ENCODE measurements at places on chromosomes 13 and 19.

GRCh38 chr13:54387625-54388024 is 1359.0 kb downstream of the OLFM4 start:
- no peak for DNase-seq

- peak; percentile 51 for DNase-seq
These were observed 810 bp upstream of the NFKBID start for GRCh38 chr19:35901055-35901644.

- no peak for DNase-seq
These were observed 13.1 kb upstream of the MTIF3 start for GRCh38 chr13:27463500-27463899.

- no peak for DNase-seq
These were observed 120.2 kb downstream of the UBL3 start for GRCh38 chr13:29730253-29730652.

DNA sequence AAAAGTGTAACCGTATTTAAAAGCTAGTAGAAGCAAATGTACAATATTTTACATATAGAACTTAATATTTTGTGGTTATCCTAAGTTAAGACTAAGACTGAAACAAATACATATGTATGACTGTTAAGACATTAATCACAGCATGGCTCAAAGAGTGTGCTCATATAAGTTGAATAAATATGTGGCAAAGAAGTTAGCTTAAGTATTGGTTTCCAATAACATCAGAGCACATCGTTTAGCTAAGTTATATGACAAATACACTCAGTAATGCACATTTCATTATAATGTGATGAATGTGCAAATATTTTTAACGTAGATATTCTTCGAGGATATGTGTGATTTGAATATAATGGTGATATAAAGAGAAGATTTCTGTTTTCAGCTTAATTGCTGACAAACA is 253.8 kb downstream of the SLITRK5 start:
- DNase-seq: no peak

GRCh38 chr19:16890461-16891184 is 1.8 kb downstream of the F2RL3 start:
- no peak for DNase-seq

DNA sequence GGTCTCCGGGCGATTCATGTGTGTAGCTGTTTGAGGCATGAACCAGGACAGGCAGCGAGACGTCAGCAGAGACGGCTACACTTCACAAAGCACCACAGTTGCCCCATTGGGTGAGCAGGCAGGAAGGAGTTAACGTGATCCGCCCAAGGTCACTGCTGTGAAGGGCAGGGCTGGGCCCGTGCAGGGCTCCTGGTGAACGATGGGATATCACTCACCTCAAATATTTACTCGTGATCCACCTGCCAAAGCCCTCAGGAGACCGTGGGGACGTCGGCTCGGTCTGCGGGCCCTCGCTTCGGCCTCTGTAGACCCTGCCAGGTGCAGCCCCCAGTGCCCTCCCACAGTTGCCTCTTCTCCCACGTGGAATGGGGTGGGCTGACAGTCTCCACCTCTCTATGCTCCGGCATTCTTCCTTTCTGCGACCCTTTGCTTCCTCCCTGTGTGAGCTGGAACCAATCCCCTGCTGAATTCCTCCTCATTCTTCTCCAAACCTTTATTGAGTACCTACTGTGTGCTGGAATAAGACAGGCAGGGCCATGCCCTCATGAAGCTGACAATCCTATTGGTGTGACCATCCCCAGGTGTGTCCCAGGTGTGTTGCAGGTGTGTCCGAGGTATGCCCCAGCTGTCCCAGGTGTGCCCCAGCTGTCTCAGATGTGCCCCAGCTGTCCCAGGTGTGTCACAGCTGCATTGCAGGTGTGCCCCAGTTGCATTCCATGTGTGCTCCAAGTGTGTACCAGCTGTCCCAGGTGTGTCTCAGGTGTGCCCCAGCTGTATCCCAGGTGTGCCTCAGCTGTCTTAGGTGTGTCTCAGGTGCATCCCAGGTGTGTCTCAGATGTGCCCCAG is 2.0 kb upstream of the GRK1 start:
- DNase-seq: no peak

GRCh38 chr13:112615391-112615790 is 27.4 kb upstream of the TUBGCP3 start:
- no peak for DNase-seq

DNA sequence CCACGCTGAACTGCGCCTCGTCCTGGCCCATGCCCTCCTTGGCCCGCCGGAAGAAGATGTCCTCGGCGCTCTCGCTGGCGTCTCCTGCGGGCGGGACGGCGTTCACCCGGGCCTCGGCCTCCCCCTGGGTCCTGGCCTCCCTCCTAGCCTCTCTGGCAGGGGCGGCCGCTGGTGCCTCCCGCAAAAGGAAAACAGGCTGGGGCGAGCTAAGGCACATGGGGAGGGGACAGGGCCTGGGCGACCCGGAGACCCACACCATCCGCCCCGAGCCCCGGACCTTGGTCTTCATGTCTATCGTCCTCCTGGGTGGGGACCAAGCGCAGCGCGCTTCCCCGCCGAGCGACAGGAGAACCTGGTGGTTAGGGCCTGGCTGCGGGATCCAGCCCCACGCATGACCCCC is 5.7 kb upstream of the TBXA2R start:
- no peak for DNase-seq

- no peak for DNase-seq
These were observed 1.7 kb upstream of the SERTAD3 start for GRCh38 chr19:40445780-40446262.

GRCh38 chr19:18000915-18001776 is 6.8 kb upstream of the ARRDC2 start:
- DNase-seq: peak; percentile 92

GRCh38 chr13:43196086-43196621 is 172.8 kb downstream of the DNAJC15 start:
- DNase-seq: no peak

GRCh38 chr13:73513751-73514150 is 454.9 kb downstream of the KLF5 start:
- no peak for DNase-seq

- no peak for DNase-seq
These were observed 23.5 kb upstream of the ALOX5AP start for GRCh38 chr13:30711837-30712236.

DNA sequence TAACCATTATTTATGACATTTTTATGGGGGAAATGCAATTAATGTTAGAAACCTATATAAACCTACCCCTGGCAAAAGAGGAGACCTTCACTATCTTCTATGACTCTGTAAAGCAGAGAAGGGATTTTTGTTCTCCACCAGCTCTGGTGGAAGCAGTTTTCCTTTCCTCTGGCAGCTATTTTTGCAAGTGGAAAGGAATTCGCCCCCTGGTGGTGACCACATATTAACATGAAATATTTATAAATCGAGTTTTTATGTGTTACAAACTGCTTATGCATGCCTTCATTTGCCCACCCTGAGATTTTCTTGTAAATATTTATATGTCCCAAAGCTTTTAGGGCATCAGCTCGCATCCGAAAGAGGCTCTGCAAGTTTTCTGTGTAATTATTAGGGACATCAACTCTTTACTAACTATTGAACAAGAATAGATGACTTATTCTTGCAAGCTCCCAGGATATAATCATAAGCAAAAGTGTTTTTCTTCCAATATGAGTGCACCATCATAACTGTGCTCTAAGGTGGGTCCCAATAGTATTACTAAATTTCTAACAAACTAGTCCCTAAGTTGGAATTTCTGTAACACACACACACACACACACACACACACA is 62.4 kb downstream of the SERTM1 start:
- DNase-seq: peak; percentile 72

DNA sequence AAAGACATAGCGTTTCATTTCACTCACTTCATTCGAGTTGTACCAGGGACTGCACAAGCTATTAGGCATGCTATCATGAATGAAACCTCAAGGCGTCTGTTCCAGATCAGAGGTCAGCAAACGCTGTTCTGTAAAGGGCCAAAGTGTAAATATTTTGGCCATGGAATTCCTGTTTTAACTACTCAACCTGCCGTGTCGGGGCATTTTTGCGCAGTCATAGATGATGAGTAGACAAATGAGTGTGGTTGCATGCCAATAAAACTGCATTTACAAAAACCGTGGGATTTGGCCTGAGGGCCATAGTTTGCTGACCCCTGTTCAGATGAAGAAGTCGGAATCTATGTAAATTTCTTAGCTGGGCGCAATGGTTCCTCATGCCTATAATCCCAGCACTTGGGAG is 6.5 kb downstream of the INSR start:
- no peak for DNase-seq

GRCh38 chr13:90846936-90847335 is 500.6 kb upstream of the MIR17HG start:
- no peak for DNase-seq

- DNase-seq: peak; percentile 95
These were observed at the start of gene PHF11 for GRCh38 chr13:49495783-49496762. Gene PHF11 (plus strand): TSS chr13:49495953. CDS start chr13:49496002, 49 bp downstream.

- DNase-seq: no peak
These were observed 27.6 kb downstream of the GPALPP1 start for GRCh38 chr13:45016792-45017425.

DNA sequence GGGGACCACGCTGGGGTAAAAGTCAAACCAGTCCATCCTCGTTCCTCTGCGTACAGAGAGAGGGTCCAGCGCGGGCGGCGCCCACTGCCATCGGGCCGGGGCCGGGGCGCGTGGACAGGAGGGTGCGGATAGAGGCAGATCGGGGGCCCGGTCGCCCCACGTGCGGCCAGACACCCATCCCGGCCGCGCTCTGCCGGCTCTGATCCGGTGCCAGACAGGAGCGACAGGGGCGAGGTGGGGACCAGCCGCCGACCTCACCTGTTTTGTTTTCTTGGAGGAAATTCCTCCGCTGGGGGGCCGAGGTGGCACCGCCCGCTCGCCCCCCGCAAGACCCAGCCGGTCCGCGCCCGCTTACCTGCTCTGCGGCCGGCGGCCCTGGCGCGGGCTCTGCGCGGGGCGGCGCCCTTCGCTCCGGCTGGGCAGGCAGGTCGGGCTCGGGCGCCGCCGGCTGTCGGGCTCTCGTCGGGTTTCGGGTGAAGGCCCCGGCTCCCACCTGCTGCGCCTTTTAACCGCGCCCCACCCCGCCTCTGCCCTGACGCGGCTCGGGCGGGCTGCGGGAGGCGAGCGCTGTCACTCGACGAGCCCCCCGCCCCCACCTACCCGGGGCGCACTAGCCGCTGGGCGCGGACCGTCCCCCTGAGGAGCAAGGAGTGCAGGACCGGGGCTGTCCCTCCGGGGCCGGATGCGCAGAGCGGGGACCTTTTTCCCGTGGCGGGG is at the start of gene GJB6:
Gene GJB6, minus strand, starts transcription at position 481 of the 717 bp plus-strand sequence. CDS start 8,839 bp downstream, outside the sequence.
- no peak for DNase-seq

GRCh38 chr13:58126496-58126895 is 495.0 kb downstream of the PCDH17 start:
- no peak for DNase-seq

- peak; percentile 58 for DNase-seq
These were observed at the start of gene TBXA2R for GRCh38 chr19:3606690-3607289. Gene TBXA2R (minus strand): TSS chr19:3606875. CDS start chr19:3600634, 6,241 bp downstream.

GRCh38 chr19:1079566-1080111 is 12.7 kb downstream of the ARHGAP45 start:
- DNase-seq: no peak

- no peak for DNase-seq
These were observed 107.9 kb downstream of the RGCC start for GRCh38 chr13:41565216-41565615.

DNA sequence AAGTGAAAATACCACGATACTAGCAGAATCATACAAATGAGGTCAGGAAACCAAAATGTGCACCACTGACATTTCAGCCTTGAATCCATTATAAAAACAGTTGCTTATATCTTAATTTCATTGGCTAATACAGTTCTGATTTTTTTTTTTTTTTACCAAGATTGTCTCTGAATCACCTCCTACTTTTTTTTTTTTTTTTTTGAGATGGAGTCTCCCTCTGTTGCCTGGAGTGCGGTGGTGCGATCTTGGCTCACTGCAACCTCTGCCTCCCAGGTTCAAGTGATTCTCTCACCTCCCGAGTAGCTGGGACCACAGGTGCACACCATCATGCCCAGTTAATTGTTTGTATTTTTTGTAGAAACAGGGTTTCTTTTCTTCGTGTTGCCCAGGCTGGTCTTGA is 270.2 kb downstream of the LMO7 start:
- DNase-seq: no peak

All from suppressor macrophage treated with lipopolysaccharide for 4 hours (primary cell).